ENCODE measurements at places on chromosomes 12 and 14. TPM values are rescaled to one million over a fixed set of nuclear protein-coding genes. Genes with fewer than 3 reads are reported as not detected.

PTPRB gene
- total RNA-seq = 173 TPM

CACNA2D4 gene
- 0.43 TPM for total RNA-seq

GALNT9 gene
- 0.40 TPM for total RNA-seq

AHNAK2 gene
- total RNA-seq = 112 TPM

MIP gene
- total RNA-seq = not detected

COPZ1 gene
- 122 TPM for total RNA-seq

TCL1B gene
- total RNA-seq = not detected

FIGNL2 gene
- 2.5 TPM for total RNA-seq

BMAL2 gene
- 86.2 TPM for total RNA-seq

TMEM30B gene
- total RNA-seq = 0.07 TPM

TPPP2 gene
- not detected for total RNA-seq

All from thoracic aorta endothelial cell (primary cell).